ENCODE measurements at places on chromosomes 2 and 18.

DNA sequence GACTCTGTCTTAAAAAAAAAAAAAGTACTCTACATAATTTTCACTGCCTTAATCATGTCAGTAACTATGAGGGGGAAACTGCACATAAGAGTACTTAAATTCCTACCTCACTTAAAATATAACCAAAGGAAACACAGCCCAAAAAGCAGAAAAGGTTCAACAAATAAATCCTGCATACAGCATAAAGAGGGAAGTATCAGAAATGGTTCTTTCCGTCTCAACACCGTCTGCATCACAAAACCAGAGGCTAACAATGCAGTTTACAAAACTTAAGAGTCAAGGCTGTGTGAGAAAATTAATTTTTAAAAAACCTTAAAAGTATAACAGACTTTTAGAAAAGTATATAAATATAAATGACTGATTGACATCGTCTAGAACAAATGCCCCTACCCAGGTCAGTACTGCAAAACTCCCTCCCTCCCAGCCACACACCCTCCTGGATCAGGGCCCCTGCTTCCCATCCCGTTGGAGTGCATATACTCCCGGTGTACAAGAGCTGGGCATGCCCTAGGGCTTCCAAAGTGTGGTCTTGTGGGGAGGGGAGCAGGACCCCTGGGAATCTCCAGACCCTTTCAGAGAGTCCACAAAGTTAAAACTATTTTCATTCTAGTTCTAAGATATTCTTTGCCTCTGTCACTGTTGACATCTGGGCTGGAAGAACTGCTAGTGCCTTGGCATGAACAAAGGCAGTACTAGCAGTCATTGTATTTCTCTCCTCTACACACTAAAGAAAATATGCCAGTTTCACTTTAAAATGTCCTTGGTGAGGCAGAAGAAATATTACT is 67.0 kb upstream of the SERTAD2 start:
- no peak for DNase-seq

DNA sequence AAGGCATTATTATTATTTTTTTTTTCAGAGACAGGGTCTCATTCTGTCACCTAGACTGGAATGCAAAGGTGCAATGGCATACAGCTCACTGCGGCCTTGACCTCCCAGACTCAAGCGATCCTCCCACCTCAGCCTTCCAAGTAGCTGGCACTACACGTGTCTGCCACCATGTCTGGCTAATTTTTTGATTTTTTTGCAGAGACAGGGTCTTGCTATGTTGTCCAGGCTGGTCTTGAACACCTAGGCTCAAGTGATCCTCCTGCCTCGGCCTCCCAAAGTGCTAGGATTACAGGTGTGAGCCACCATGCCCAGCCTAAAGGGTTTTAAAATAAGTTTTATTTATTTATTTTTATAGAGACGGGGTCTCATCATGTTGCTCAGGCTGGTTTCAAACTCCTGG is 45.3 kb upstream of the AP1S3 start:
- DNase-seq = no peak

GRCh38 chr2:3200420-3200939 is 177.1 kb downstream of the EIPR1 start:
- no peak for DNase-seq

GRCh38 chr2:163701399-163702195 is 34.2 kb downstream of the FIGN start:
- DNase-seq = no peak

- DNase-seq = no peak
Measured at GRCh38 chr2:169925968-169926367, 98.7 kb downstream of the UBR3 start.

DNA sequence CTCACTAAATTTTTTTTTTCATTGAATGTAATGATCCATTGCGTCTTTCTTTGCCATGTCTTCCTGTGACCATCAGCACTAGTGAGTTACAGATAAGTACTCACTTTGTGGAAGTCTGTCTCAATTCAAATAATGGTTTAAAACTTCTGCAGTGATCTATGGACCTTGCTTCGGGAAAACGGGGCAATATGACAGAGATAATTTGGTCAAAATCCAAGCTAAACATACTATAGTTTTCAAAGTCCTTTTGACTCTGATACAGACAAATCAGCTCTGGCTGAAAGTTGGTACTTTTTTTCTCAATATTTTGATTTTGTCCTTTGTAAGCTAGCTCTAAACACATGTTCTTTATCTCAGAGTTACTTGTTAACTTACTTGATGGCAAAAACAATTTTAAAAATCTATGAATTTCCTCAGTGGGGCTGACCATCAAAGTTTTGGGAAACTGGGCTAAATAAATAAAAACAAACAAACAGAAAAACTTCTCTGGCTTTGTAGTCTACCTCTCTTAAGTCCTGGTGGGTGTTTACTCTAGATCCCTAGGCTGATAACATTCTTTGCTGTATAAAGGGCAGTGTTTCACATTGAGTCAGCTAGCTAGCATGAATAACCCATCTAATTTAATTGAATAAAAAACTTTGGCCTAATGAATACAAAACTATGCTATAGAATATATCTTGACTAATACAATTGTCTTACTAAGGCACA is 327.6 kb downstream of the RDH14 start:
- DNase-seq = no peak

- DNase-seq = no peak
Measured at GRCh38 chr2:152343426-152343825, 8.5 kb downstream of the FMNL2 start.

- DNase-seq = no peak
Measured at GRCh38 chr18:48321536-48321935, 87.6 kb downstream of the ZBTB7C start.

DNA sequence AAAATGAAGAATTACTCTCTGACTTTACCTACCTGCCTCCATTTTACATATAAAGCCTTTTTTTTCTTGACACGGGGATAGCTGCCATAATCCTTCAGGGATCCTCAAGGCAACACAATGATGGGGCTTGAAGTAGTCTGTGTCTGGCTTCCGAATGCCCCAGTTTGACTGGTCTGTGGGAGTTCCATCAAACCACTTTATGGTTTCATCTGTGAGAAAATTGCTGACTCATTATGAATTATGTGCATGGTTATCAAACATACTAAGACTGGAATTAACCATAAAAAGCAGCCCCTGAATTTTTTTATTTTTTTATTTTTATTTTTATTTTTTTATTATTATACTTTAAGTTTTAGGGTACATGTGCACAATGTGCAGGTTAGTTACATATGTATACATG is 117.5 kb downstream of the PLA2R1 start:
- no peak for DNase-seq

GRCh38 chr18:67194886-67195285 is 321.6 kb downstream of the DSEL start:
- DNase-seq = no peak

DNA sequence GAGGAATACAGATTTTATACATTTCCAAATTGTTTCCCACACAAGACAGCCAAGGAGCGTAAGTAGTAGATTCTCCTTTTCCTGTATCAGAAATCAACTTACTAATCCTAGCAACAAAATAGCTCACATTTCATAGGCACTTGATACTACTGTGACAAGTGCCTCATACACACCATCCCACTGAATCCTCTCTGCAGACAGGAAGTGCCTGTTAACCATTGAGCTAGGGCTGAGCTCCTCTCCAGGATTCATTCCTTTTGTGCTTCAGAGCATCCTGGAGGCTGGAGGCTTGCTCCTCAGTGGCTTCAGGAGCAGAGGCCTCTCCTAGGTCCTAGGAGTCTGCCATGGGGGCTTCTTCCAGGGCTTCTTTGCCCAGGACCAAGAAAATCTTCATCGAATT is 20.8 kb upstream of the ZNF396 start:
- no peak for DNase-seq

- DNase-seq = no peak
Measured at GRCh38 chr2:44559108-44559507, 197.4 kb downstream of the CAMKMT start.

GRCh38 chr2:108577099-108577498 is 42.8 kb downstream of the LIMS1 start:
- no peak for DNase-seq

GRCh38 chr2:171490577-171490976 is 31.7 kb upstream of the CYBRD1 start:
- DNase-seq = no peak

- DNase-seq = peak; percentile 22
Measured at GRCh38 chr2:30030361-30030760, 109.0 kb upstream of the ALK start.

- DNase-seq = no peak
Measured at GRCh38 chr2:241571821-241572620, 13.5 kb downstream of the BOK start.

DNA sequence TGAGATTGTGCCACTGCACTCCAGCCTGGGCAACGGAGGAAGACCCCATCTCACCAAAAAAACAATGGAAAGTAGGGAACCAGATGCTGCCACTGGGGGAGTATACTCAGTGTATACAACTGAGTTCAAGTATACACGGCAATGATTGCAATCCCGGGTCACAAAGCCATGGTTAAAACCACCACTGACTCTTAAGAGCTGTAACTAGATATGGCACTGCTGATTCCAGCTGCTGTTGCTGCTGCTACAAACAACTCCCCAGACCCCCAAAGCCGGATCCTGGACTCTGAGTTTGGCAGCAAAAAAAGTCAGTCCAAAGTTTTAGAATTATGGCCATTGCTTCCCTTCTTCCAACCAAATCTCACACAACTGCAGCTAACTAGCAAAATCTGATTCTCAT is 43.7 kb upstream of the COX7A2L start:
- no peak for DNase-seq

- DNase-seq = no peak
Measured at GRCh38 chr18:77822632-77823031, 573.0 kb downstream of the GALR1 start.

DNA sequence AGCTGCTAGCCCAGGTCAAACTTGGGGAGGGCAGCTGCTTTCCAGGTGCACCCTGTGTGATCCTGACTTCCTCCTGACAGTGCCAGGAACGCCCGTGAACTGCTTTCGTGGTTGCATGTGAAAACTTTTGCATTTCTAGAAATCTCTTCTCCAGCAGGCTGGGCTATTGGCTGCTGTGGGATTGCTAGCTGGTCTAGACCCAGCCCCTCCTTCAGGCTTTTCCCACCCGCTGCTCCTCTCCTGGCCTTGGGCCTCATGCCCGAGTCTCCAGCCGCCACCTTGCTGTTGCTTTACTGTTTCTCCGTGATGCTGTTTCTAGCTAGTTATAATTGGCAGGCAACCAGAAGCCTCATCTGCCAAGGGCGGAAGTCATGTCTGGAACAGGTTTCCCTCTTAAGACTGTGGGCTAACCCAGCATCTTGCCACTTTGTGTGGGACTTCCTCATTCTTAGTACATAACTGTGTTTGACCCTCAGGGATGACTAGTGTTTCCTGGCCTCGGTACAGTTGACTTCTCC is 27.0 kb upstream of the MGAT4A start:
- DNase-seq = peak; percentile 56

DNA sequence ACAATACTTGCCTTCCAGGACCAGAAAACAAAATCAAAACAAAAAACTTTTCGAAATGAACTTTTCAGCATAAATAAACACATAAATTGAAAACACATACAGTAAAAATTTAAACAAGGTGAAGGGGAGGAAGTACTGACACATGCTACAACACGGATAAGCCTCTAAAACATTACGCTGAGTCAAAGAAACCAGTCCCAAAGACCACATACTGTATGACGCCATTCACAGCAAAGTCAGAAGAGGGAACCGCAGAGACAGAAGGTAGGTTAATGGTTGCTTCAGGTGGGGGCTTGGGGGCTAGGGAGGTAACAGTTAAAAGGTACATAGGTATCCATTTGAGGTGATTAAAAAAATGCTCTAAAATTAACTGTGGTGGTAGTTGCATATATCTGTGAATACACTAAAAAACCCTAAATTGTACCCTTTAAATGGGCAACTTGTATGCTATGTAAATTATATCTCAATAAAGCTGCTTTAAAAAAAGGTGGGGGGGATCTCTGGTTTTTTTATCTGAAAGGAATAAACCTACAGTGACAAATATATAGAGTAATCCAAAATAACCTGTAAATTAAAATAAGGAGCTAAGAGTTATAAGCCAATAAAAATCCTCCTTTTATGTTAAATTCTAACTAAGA is 7.1 kb downstream of the COX7A2L start:
- no peak for DNase-seq

DNA sequence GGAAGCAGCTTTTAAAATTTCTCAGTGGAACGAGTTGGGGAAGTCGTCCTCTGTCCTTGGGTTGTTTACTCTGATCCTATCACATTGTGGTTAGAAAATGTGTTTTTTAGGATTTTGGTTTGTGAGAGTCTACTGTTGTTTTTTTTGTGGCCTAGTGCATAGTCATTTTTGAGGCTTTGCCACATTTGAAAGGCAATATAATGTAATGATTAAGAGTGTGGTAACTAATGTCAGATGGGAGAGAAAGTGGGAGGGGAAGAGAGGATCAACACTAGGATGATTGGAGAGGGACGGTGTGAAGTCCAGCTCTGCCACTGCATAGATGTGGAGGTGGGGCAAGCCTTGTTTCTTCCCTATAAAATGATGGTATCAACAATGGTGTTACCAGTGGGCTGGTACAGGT is 8.5 kb downstream of the SP140L start:
- no peak for DNase-seq

GRCh38 chr2:20674974-20675679 is 8.2 kb downstream of the GDF7 start:
- DNase-seq = no peak

- DNase-seq = no peak
Measured at GRCh38 chr2:157256626-157257025, 879 bp upstream of the GALNT5 start.

DNA sequence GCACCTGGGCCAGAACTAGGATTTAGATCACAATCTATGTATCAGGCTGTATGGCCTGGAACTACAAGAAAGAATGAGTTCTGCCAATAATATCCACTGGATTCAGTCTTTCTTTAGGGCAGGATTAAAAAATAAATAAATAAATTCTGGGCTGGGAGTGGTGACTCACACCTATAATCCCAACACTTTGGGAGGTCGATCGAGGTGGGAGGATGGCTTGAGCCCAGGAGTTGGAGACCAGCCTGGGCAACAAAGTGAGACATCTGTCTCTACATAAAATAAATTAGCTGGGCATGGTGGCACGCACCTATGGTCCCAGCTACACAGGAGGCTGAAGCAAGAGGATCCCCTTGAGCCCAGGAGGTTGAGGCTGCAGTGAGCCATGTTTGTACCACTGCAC is 8.1 kb downstream of the AMMECR1L start:
- no peak for DNase-seq

DNA sequence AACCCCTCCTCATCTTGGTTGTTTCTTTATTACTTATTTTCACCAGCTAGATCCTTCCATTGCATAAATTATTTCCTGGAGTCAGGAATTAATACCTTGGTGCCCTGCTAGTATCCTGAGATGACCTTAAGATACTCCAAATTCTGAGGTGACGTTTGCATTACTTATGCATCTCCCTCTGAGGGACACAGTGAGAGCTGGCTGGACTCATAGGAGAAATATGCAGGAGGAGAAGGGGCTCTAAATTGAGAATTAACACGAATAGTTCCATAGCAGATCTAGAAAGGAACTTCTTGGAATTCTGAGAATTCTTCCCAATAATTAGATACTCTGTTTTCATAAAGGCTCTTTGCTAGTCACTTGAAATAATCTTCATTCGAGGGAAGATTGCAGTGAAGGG is 310.6 kb upstream of the ZEB2 start:
- no peak for DNase-seq

- DNase-seq = no peak
Measured at GRCh38 chr2:238243496-238244076, 3.7 kb upstream of the HES6 start.

GRCh38 chr2:201298462-201299052 is 38.2 kb downstream of the CASP8 start:
- no peak for DNase-seq

Data from thyroid gland (tissue), 4 donors.